H4 (cell line): ENCODE measurements at places on chromosomes 16 and 17. TPM values are rescaled to one million over a fixed set of nuclear protein-coding genes. Genes with fewer than 3 reads are reported as not detected.

Gene DNAH17
- 0.02 TPM in 1 of 2 replicates, not detected in the other for total RNA-seq

Gene ABCA6
- total RNA-seq: 1.2 TPM in 1 of 2 replicates, not detected in the other

DNA sequence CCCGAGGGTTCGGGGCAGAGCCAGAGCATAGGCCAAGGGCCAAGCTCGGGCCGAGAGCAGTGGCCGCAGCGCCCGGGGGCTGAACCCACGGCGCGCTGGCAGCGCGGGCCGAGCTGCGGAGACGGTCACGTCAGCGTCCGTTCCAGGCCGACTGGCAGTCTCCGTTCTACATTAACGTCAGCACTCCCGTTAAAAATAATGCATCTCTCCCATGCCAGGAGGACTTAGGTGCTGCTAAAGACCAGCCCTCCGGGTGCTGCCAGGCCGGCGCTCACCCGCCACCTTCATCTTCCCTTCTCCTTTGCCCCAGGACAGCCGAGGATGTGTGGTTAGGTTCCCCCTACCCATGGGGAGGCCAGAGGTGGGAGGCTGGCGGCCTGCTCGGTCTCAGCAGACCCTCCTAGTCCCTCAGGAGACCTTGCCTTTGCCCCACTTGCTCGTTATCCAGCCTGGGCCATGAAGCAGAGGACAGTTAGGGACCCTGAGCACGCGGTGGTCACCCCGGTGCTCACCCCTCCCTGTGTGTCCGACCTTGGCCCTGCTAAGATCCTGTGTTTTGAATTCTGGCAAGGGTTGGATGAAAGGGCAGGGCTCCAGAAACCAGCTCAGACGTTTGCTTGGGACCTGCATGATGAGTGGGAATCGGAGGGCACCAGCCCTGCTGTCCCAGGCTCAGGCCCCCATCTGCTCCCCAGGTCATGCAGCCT lies 572 bp downstream of the MPG start:
- no peak for DNase-seq

Gene HAP1
- 0.06 TPM in 1 of 2 replicates, not detected in the other for total RNA-seq

Gene AGRP
- total RNA-seq: not detected in 2 replicates

- no peak for DNase-seq
These were observed 19.2 kb downstream of the ZNF200 start for GRCh38 chr16:3215601-3216262.

- peak; percentile 53 for DNase-seq
These were observed 8.5 kb upstream of the TMEM92 start for GRCh38 chr17:50265690-50266315.

Gene KRTAP3-2
- not detected in 2 replicates for total RNA-seq

GRCh38 chr17:79737046-79737921 lies 6.5 kb downstream of the ENPP7 start:
- DNase-seq: no peak

Gene CHST4
- 0.19 and 0.66 TPM in 2 replicates for total RNA-seq

DNA sequence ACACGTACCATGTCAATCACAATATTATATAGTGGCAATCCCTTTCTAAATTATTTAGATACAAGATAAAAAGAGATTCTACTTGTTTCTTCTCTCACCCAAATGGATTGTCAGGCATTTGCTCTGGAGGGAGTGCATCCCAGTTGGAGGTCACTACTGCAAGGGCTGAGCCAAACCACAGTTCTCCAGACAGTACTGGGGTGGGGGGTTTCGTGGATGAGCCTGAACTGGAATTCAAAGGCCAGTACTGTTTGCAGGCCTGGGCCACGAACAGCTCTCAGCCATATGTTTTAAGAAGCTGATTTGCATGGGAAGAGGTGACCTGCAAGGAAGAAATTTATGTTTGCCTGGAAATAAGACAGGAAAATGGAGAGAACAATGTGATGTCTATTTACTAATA lies 314.9 kb downstream of the PMP22 start:
- no peak for DNase-seq
